NCI-H2227 treated with DMSO at 0.1 percent for 48 hours (cell line): ENCODE measurements at places on chromosomes 5 and 9.
A peak's percentile ranks its signal among the peaks of the same experiment; 100 is the strongest.

- no peak for DNase-seq
These were observed 458.9 kb upstream of the C9orf72 start for GRCh38 chr9:28032268-28032590.

DNA sequence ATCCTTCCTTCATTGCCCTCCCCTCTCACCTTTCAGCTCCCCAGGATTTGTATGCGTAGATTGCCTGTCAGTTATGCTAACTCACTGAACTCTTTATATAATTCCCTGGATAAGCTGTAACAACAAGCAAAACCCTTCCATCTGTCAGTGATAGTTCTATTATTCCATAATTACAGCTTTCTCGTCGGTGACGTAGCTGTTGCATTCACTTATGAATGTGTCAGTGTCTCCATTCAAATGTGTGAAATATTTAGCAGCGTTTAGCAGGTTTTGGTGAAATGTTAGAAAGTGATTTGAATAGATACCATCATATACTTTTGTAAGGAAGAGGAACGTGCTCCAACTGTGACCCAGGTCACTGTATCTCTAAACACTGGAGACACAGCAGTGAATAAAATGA, 45.2 kb downstream of the PIP5K1B start:
- peak; percentile 30 for DNase-seq

GRCh38 chr5:67120032-67120431, 76.6 kb downstream of the CD180 start:
- DNase-seq = no peak

DNA sequence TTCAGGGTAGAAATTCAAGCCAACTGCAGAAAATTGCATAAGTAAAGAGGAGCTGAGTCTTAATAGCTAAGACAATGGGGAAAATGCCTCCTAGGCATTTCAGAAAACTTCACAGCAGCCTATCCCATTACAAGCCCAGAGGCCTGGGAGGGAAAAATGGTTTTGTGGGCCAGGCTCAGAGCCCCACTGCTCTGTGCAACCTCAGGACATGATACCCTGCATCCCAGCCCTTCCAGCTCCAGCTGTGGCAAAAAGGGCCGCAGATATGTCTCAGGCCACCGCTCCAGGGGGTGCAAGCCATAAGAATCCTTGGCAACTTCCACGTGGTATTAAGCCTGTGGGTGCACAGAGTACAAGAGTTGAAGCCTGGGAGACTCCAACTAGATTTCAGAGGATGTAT, 387.0 kb downstream of the ARRDC3 start:
- DNase-seq = no peak

GRCh38 chr5:113900816-113901215, 387.3 kb downstream of the YTHDC2 start:
- DNase-seq = no peak

DNA sequence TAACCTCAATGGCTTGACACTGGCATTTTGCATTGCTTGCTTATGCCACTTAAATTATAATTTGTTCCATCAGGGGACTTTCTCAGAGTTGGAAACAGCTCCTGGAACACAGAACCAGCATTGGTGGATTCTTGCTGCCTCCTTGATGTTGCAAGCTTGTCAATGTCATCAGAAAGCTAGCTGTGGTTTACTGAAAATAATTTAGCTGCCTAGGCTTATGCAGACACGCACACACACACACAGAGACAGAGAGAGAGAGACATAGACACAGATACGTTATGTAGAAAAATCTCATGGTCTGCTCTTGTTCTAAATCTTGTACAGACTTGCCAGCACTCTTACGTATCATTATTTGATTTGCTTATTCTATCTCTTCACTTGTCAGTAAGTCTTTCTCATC, 78.0 kb downstream of the HMHB1 start:
- DNase-seq = no peak

DNA sequence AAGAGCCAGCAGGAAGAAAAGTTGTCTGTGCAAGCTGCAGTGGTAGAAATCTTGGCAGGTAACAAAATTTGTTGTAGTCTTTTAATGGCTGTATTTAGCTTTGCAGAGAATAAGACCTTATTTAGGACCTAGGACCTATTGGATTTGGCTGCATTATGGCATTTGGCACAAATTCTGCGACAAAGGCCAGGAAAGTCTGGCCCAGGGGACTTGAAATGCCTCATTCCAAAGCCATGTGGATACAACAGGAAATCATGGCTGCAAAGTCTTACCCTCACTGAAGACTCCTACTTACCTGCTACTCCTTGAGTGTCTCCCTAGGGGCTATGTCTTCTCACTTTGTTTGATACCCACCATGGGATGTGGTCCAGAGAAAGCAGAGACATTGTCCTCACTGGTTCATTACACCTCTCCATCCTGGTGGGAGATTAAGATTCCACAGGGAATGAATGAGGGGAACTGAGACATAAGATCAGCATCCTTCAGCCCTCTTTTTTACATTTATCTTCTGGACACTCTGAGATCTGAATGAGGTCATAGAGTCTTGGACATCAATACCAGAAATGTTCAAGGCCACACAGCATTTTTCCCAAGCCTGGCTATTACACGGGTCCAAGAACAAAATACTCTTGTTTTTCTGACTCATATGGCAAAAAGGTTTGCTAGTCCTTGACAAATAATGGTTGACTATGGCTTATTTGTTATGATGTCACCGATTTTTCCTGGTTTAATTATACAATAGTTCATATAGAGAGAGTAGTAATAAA, 119.4 kb downstream of the PDE8B start:
- DNase-seq = no peak

GRCh38 chr5:111928511-111928910, 171.5 kb upstream of the NREP start:
- no peak for DNase-seq

DNA sequence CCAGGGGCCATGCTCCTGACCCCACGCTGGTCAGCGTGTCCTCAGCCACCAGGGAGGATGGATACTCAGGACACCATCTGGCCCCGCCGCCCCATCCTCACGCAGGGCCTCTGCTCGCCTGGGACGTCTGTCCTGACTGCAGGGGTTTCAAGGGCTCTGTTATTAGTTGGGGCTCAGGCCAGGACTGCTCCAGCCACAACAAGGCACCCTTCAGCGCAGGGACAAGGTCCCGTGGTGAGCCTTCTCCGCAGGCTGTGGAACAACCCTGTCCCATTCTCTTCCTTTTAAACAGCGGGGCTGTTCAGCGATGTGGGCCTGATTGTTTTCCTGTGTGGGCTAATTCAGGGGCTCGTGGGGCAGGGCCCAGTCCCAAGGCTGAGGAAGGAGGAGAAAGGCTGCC, 61.6 kb downstream of the SEMA4D start:
- DNase-seq = no peak

DNA sequence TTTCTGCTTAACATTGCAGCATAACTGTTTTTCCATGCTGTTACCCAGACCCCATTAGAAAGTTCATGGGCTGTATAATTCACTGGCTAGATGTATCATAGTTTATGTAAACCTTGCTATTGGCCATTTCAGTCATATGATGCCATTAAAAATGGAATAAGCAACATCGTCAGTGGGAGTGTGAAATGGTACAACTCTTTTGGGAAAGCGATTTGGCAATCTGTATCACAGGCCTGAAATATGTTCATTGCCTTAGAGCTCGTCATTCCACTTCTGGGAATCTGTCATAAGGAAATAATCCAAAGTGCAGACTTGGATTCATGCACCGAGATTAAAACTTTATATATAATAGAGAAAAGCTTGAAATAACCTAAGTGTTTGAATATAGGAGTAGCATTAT, 77.9 kb upstream of the KLF4 start:
- DNase-seq = no peak

- no peak for DNase-seq
These were observed 85.4 kb upstream of the CPEB4 start for GRCh38 chr5:173802670-173803165.

DNA sequence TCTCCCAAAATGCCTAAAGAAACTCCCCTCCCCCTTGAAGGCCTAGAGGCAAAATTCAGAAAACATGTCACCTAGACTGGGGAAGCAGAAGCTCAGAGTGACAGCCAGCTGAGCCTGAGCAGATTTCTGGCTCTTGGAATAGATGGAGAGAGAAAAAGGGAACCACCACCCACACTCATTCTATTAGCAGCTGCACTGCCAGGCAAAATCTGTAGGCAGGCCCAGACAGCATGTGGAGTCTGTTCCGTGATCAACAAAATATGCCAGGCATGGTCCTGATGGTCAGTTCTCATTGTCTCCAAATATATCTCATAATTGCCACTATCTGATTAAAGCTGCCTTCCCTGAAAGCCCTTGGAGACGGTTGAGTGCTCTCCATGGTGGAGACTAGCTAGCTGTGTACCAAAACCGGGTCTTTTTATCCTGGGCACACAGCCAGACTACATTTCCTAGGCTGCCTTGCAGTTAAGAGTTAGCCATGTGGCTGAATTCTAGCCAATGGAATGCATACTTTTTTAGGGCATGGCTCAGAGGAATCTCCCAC, 131.7 kb upstream of the GPR151 start:
- peak; percentile 10 for DNase-seq
